ENCODE measurements at places on chromosomes 12 and 14.

- DNase-seq, result no peak
Measured at GRCh38 chr12:6582959-6583358, 14.9 kb upstream of the NOP2 start.

- DNase-seq, result peak; percentile 54
Measured at GRCh38 chr12:67155863-67156262, 113.3 kb upstream of the CAND1 start.

DNA sequence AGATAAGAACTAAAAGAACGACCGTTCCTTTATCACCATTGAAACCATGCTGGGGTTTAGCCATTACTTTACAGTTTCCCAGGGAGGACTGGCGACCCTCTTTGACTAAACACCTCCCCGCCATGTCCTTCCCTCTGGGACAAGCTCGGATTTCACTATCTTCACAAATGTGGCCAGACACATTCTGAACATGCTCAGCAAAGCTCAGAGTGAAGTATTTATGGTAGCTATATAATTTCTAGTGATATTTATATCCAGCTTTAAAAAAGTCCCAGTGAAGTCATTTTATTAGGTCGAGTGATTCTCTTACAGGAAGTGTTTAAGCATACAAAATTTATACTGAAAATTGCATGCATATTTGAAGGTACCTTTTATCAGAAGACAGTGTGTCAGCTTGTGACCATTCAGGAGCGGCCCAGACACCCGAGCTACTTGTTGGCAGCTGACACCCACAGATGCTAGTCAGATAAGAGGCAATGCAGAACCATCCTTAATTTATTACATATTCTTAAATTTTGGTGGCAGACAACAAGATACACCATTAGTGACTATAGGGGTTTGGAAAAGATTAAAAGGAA lies 36.8 kb downstream of the NIN start:
- no peak for DNase-seq

DNA sequence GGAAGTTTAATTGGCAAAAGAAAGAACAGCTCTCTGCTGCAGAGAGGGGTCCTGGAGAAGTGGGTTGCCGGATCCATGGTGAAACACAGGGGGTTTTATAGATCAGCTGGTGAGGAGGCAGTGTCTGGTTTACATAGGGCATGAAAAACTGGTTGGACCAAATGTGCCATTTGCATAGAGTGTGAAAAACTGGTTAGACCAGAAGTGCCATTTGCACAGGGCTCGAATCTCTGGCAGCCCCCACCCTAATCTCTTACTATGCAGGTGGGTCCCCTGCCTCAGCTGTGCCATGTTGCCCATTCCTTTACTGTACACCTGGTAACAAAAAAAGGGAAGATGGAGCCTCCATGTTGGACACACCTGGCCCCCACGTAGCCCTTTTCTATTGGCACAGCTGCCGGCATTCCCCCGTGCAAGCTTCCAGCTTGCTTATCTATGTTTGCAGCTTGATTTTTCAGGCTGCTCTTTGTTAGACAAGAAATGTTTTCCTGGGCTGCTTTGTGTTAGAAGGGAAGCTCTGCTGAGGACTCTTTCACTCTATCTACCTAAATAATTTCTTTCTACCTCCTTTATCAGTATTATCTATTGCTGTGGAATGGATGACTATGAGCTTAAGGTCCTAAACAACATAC lies 61.1 kb upstream of the TMEM132D start:
- no peak for DNase-seq

- no peak for DNase-seq
Measured at GRCh38 chr12:58774731-58775130, 145.6 kb downstream of the LRIG3 start.

DNA sequence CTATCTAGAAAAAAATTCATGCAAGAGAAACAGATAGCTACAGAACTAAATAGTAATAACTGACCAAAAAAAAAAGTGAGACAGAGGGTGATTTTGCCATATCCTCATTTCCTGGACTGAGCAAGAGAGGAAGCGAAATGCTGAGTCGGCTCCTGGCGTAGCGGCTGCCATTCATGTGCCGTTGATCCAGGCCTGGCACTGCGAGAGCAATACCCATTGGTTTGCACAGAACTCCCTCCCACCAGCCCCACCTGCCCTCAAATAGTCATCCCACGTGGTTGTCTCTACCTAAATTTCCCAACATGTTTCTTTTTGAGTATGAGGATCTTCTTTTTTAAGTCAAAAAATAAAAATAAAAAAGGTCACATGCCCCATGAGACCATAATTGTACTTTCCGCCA lies 9.4 kb upstream of the WNT5B start:
- no peak for DNase-seq

DNA sequence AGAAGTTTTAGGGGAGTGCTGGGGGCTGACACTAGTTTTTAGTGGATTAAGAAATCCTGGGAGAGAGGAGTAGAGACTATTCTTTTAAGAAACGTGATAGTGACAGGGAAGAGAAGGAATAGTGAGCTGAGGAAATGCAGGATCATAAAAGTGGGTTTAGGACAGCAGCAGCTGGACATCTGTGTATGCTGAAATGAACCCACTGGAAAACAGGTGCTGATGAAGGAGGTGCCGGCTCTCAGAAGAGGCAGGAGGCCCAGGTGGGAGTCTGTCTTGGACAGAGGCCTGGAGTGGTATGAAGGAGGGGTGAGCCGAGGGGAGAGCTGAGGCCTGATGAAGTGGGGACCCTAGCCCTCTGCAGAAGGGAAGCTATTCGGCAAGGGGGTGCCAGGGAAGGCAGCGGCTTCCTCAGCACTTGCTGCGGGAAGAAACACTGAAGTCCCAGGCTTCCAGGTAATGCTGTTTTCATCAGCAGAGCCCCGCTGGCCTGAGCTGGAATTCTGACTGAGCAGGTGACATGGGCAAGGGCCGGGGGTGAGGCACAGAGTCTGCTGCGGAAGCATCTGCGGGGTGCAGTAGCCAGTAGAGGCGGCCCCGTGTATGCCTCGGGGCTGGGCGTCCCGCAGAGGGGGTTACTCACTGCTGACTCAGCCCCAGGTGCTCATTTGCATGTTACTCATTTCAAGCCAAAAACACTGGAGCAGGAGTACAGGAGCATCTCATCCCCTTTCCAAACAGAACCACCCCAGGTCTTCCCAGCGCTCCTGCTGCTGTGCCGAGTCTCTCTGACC lies 89.7 kb downstream of the TMCC3 start:
- DNase-seq, result peak; percentile 26

- DNase-seq, result no peak
Measured at GRCh38 chr12:44063671-44064070, 227.8 kb downstream of the TMEM117 start.

- DNase-seq, result no peak
Measured at GRCh38 chr14:102213984-102214658, 74.4 kb downstream of the WDR20 start.

DNA sequence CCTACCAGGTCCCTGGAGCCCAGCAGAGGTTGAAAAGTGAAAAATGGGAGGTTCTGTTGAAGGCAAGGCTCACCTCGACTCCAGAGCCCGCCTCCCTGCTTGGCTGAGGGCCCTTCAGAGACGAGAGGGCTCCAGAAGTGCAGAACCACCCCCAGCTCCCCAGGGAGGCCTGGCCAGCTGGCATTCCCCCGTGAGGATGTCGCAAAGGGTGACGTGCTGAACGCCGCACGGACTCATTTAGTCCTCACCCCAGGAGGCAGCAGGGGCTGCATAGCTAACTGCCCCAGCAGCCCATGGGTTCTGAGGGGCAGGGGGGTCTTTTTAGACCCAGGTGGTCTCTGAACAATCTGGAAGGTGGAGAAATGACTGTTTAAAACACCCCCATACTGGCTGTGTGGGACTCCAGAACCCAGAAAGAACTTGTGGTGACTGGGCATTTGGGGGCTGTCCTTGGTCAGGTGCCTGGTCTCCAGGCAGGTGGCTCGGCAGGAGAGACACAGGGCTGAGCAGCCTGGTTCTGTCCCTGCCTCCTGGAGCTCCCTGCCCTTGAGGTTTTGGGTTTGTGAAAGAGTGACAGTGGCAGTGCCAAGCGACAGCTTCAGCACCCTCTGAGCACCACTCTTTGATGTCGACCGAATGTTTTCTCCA lies 32.0 kb downstream of the ANAPC7 start:
- no peak for DNase-seq
